PC-3 (cell line): ENCODE measurements at places on chromosomes 16 and 17. TPM values are rescaled to one million over a fixed set of nuclear protein-coding genes. Genes with fewer than 3 reads are reported as not detected.

The AIPL1 gene
- not detected in 2 replicates for total RNA-seq

The SNF8 gene
- 278 TPM in 2 replicates for total RNA-seq

The RASL10B gene
- 0.52 and 0.77 TPM in 2 replicates for total RNA-seq

The PIMREG gene
- 67.6 and 88.6 TPM in 2 replicates for total RNA-seq

The XAF1 gene
- total RNA-seq = not detected in 2 replicates

The FBXO39 gene
- not detected in 2 replicates for total RNA-seq

The FMNL1 gene
- total RNA-seq = 8.2 and 14.2 TPM in 2 replicates

The ZNF764 gene
- total RNA-seq = 8.1 and 12.8 TPM in 2 replicates

The KRTAP3-1 gene
- 1.6 TPM in 1 of 2 replicates, not detected in the other for total RNA-seq

The MT3 gene
- not detected in 2 replicates for total RNA-seq

The GRB7 gene
- total RNA-seq = 21.2 and 31.3 TPM in 2 replicates

The NME1 gene
- total RNA-seq = 538 and 592 TPM in 2 replicates

The DCUN1D3 gene
- total RNA-seq = 8.5 and 10.5 TPM in 2 replicates

The CTU2 gene
- total RNA-seq = 30.3 and 39.4 TPM in 2 replicates

The ITGA2B gene
- total RNA-seq = 3.1 and 7.1 TPM in 2 replicates

The CCL15 gene
- total RNA-seq = not detected in 2 replicates

The ALOX15B gene
- not detected in 2 replicates for total RNA-seq

The GAST gene
- not detected in 2 replicates for total RNA-seq

The SYT17 gene
- 10.8 and 11.8 TPM in 2 replicates for total RNA-seq

The TVP23A gene
- total RNA-seq = not detected in 2 replicates

The TP53I13 gene
- 45.0 and 61.7 TPM in 2 replicates for total RNA-seq

The BRCA1 gene
- total RNA-seq = 31.8 and 36.3 TPM in 2 replicates

The CBLN1 gene
- total RNA-seq = 0.04 TPM in 1 of 2 replicates, not detected in the other

The CCL1 gene
- total RNA-seq = not detected in 2 replicates

The EFCAB13 gene
- 1.2 and 2.7 TPM in 2 replicates for total RNA-seq

The C16orf46 gene
- total RNA-seq = 0.73 TPM in 1 of 2 replicates, not detected in the other

The INTS2 gene
- 16.3 and 18.1 TPM in 2 replicates for total RNA-seq

The LGALS9B gene
- total RNA-seq = not detected in 2 replicates

The GLIS2 gene
- total RNA-seq = 2.1 and 5.9 TPM in 2 replicates

The LITAFD gene
- total RNA-seq = not detected in 2 replicates

The ENO3 gene
- 2.4 and 7.5 TPM in 2 replicates for total RNA-seq

The TAC4 gene
- total RNA-seq = not detected in 2 replicates

The SLFN11 gene
- total RNA-seq = 7.5 and 13.9 TPM in 2 replicates

The GRAP gene
- not detected in 2 replicates for total RNA-seq

The LGALS3BP gene
- total RNA-seq = 72.4 and 121 TPM in 2 replicates

The PARD6A gene
- 15.1 and 16.4 TPM in 2 replicates for total RNA-seq

The TEKT1 gene
- total RNA-seq = not detected in 2 replicates

The MPP3 gene
- 34.3 and 46.8 TPM in 2 replicates for total RNA-seq

The TP53TG3 gene
- total RNA-seq = not detected in 2 replicates

The FGF11 gene
- 0.69 and 1.0 TPM in 2 replicates for total RNA-seq

The WSCD1 gene
- total RNA-seq = 56.7 and 57.0 TPM in 2 replicates

The SGCA gene
- not detected in 2 replicates for total RNA-seq

The COIL gene
- total RNA-seq = 22.3 and 22.9 TPM in 2 replicates

The RHBDF1 gene
- total RNA-seq = 23.3 and 26.3 TPM in 2 replicates

The SLC12A3 gene
- total RNA-seq = not detected in 2 replicates

The HS3ST6 gene
- not detected in 2 replicates for total RNA-seq

The ARRB2 gene
- total RNA-seq = 22.2 and 28.1 TPM in 2 replicates

The ORMDL3 gene
- 27.0 and 27.4 TPM in 2 replicates for total RNA-seq

The IGSF6 gene
- total RNA-seq = 0.36 TPM in 1 of 2 replicates, not detected in the other

The PSMD7 gene
- 70.3 and 75.3 TPM in 2 replicates for total RNA-seq

The GCGR gene
- 0.11 TPM in 1 of 2 replicates, not detected in the other for total RNA-seq

The G6PC1 gene
- not detected in 2 replicates for total RNA-seq
